ENCODE measurements at places on chromosomes 12 and 14.

DNA sequence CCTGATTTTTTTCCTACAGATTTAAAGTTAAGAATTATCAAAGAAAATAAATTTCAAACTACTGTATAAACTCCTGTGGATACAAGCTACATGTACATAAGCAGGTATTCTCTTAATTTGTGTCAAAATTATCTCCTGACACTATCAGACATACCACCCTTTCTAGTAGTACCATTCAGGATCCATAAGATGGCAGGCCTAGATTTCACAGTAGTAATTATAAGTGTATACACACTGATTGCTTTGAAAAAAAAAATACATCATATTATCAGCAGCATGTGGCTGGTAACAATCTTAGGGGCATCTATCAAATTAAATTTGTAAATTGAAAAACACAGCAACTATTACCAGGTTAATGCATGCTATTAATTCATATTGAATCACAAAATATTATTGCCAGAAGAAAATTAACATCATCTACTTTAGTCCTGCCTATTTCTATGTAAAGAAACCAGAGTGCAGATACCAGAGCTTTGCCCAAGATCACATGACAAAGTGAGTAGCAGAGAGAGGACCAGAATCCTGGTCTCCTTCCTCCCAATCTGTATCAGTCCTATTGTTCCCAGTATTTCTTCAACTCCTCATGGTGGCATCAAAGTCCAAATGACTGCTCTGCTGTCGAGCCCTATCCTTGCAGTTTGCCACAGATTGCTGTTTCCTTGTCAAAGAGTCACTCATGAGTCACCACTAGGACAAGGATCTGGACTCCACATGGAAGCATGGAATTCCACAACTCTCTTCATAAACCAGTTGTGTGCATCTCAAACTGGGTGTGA is 27.7 kb upstream of the CALM1 start:
- DNase-seq = peak; percentile 13

DNA sequence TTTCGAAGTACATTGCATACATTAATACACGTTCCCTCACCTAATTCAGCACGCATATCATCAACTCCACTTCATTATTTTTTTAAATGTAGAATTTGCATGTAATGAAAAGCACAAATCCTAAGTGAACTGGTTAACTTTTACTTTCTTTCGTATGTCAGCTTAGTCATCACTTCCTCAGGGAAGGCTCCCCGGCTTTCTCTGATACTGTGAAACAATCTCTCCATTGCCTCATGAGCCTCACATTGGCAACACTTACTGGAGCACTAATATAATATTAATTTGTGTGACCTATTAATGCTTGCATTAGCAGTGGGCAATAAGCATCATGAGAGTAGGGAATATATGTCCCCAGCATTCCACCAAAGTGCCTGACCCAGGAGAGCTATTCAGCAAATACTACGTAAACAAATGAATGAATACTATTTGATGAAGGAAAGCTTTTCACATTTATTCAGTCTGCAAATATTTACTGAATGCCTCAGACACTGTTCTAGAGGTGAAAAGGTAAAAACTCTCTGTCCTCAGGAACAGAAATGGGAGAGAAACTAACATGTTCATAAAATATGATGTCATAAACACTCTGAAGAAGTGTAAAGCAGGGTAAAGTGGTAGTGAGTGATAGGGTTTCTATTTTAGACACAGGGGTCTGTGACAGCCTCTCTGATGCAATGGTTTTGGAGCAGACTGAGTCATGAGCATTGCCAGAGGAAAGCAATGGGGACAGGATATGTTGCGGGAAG is 327.5 kb upstream of the DIO2 start:
- DNase-seq = no peak

DNA sequence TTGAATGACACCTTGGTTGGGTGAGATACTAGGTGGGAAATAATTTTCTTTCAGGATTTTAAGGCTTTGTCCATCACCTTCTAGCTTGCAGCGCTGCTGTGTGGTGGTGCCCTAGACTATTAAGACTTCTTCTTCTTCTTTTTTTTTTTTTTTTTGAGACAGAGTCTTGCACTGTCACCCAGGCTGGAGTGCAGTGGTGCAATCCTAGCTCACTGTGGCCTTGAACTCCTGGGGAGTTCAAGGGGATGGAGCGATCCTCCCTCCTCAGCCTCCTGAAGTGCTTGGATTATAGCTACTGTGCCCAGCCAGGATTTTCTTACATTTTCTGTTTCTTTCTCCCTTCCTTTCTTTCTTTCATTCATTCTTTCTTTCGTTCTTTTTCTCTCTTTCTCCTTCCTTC is 10.3 kb upstream of the MTA1 start:
- DNase-seq = no peak

- DNase-seq = no peak
Observed at GRCh38 chr14:31400031-31400638, 20.2 kb downstream of the HEATR5A start.

GRCh38 chr12:49496417-49497360 is 42.1 kb upstream of the KCNH3 start:
- no peak for DNase-seq

GRCh38 chr12:13210236-13211190 is 14.0 kb downstream of the EMP1 start:
- DNase-seq = no peak

- DNase-seq = no peak
Observed at GRCh38 chr12:54054742-54055194, 1.1 kb downstream of the HOXC4 start.

DNA sequence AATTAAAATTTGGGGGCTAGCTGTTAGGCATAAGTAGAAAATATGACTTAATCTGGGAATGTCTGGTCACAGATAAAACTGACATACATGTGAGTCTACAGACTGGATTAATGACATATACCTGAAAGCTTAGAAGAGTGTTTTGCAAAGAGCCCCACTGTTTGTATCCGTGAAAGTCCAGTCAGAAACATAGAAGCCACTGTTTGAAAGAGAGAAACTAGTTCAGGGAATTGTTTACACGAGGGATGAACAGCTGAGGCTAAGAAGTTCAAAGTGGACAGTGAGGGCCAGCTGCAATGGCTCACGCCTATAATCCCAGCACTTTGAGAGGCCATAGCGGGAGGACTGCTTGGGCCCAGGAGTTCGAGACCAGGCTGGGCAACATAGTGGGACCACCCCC is 36.2 kb upstream of the SGPP1 start:
- no peak for DNase-seq

- DNase-seq = no peak
Observed at GRCh38 chr12:94290353-94290752, 142.0 kb downstream of the PLXNC1 start.

- no peak for DNase-seq
Observed at GRCh38 chr12:10385166-10385613, 4.7 kb downstream of the KLRK1 start.

GRCh38 chr12:132813443-132813842 is 15.2 kb downstream of the GOLGA3 start:
- DNase-seq = no peak

DNA sequence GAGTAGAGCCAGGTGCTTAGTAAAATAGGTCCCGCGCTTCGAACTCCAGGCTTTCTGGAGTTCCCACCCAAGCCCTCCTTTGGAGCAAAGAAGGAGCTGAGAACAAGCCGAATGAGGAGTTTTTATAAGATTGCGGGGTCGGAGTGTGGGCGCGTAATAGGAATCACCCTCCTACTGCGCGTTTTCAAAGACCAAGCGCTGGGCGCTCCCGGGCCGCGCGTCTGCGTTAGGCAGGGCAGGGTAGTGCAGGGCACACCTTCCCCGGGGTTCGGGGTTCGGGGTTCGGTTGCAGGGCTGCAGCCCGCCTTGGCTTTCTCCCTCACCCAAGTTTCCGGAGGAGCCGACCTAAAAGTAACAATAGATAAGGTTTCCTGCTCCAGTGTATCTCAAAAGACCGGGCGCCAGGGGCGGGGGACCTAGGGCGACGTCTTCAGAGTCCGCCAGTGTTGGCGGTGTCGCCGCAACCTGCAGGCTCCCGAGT is 3.6 kb downstream of the SSTR1 start:
- no peak for DNase-seq

- DNase-seq = no peak
Observed at GRCh38 chr14:100012478-100013327, 52.5 kb upstream of the EVL start.

DNA sequence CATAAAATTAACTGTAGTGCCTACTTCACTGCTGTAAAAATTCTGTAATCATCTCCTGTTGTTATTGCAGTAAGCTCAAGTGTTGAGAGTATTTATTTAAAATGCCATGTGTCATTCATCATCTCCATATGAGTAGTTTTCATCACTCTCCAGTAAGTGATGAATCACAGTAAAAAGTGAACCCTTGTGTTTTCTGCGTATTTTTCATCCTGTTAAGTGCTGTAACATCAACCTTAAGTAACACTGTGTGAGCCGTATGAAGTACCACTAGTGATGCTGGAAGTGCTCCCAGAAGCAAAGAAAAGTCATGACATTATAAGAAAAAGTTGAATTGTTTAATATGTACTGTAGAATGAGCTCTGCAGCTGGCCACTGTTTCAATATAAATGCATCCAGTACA is 55.4 kb downstream of the SLCO1B3 start:
- DNase-seq = no peak

- DNase-seq = no peak
Observed at GRCh38 chr12:12481631-12482030, 81.0 kb downstream of the DUSP16 start.

DNA sequence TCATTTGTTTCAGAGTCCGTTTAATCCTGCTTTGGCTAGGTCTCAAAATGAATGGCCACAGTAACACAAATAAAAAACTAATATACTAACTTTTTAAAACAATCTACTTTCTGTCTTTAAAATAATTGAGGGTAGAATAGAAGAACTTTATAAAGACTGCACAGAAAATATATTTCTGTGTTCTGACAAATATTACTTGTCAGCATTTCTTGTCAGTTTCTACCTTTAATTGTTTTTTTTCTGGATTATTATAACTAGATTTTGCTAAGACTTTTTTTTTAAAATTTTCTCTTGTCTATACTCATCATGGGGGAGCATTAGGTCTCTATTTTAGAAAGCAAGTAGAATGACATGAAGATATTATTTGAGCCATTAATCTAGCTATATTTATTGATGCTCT is 86.2 kb downstream of the RAD52 start:
- no peak for DNase-seq

- DNase-seq = no peak
Observed at GRCh38 chr12:65953631-65954030, 129.3 kb downstream of the HMGA2 start.

- no peak for DNase-seq
Observed at GRCh38 chr12:67618303-67618702, 30.2 kb upstream of the DYRK2 start.

DNA sequence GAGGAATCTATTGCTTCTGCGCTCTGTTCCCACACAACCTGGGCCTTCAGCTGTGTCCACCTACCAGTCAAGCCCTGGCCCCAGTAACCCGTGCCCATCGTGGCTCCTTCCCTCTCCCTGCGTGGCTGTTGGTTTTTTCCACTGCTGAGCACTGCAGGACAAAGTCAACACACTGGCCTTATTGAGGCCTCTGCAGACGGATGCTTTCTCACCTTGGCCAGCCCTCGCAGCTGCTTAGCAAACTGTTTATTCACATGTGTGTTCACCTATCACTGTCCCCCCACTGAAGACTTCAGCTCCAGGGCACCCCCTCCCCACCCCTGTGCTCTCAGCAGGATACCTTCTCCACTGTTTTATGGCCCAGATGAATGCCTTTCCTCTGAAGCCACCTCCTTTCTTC is 12.8 kb upstream of the GPX2 start:
- DNase-seq = no peak

- no peak for DNase-seq
Observed at GRCh38 chr14:59871166-59871495, 555 bp upstream of the RTN1 start.

DNA sequence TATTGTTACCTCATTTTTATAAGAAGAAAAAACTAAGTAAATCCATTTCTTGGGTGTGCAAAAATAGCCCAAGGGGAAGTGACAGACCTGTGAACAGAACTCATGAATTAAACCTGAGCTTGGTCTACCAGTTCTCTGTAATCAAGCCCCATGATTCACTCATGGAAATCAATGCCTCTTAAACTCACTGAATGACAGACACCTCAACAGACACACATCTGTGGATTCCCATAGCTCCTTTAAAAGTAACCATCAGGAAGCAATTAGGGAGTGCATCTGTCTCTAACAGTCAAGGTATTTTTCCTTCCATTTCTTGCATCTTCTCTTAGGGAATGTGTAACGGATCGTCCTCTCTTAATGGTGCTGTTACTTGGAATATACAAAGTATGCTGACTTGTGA is 215.0 kb upstream of the EEA1 start:
- DNase-seq = no peak

DNA sequence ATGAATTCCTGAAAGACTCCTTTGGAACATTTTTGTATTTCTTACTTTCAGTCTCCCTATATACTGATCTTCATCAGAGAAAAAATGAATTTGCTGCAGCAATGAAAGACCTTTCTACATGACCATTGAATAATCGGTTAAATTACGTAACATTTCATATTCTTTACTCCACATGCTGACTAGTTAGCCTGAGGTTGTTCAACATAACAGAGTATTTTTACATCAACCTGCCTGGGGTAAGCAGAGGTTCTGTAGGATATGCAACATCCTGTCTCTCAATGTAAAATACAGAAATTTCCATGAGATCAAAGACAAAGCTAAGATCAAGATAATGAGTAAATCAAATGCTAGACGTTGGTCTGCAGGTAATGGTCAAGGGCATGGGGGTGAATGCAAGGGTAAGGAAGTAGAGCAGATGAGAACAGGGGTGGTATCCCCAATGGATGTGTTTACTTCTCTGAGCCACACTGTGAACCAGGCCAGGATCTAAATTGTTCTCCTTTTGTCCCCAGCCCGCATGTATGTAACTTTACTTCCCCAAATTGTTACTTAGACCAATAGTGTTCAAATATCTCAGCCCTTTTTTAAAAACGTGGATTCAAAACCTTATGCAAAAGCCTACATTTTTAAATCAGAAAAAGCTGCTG is 45.4 kb downstream of the DUSP6 start:
- DNase-seq = no peak

- no peak for DNase-seq
Observed at GRCh38 chr14:68271913-68272391, 452.4 kb downstream of the RAD51B start.

DNA sequence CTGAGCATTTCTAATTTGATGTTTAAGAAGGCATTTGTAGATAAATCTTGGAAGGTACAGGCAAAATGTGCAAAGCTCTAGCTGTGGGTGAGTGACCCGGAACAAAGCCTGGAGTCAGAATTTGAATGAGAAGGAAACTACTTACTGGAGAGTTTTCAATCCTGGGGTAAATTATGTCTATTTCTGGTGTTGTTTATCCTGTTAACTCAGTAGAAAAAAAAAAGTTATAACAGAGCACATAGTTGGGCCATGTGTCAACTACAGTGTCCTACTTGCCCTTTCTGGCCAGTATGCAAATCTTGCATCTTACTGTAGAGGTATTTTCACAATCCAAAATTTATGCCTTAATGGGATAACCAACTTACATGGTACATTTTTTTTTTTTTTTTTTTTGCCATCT is 182.3 kb downstream of the SYNE2 start:
- no peak for DNase-seq

DNA sequence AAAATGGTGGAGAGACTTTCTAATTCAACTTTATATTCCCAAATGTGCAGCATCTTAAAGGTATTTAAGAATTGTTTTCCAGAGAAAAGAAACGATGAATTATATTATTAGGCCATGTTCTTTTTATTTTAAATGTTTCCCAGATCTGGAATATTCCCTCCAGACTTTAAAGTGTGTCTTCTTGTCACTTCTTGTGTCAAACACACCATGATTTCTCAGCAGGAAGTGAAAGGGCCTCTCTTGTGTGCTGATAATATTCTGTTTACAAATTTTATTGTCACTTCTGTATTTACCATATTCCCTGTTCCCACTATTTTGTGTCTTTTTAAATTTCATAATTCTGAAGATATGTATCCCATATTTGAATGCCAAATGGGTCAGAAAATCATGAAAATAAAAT is 455.0 kb upstream of the FLRT2 start:
- DNase-seq = no peak

- no peak for DNase-seq
Observed at GRCh38 chr12:132238884-132239283, 90.5 kb downstream of the GALNT9 start.
